ENCODE measurements at places on chromosomes 7 and 10. TPM values are rescaled to one million over a fixed set of nuclear protein-coding genes. Genes with fewer than 3 reads are reported as not detected.

- DNase-seq: no peak
Observed at GRCh38 chr7:134434701-134435100, 24.2 kb downstream of the AKR1B1 start.

DNA sequence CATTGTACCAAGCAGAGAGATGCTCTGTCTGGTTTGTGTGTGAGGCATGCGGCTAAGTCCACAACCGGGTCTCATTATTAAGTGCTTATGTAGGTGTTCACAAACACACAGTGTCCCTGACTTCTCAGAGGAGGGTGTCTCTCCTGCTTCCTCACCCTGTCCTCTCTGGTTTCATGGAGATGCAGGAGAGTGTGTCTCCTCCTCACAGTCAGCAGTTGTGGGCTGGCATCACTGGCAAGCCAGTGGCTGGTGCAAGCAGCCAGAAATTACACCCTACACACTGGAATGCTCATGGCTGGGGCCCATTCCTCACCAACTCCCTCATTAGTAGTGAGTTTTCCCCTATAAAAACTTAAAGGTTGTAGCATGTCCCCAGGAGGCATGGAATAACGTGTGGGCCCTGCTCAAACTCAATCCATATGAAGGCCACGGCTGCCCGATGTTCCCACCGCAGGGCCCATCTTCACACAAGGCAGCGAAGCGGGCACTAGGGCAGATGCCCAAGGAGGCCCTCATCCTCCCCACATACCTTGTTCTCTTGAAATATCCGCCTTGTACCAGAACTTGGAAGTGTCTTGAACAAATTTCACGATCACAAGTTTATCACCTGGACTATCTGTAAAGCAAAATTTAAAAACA lies 280.1 kb downstream of the TNS3 start:
- DNase-seq: no peak

The SMKR1 gene
- 1.1 TPM for total RNA-seq

GRCh38 chr10:60140651-60141632 lies 234.6 kb upstream of the CCDC6 start:
- DNase-seq: no peak

GRCh38 chr10:75723319-75723980 lies 292.0 kb downstream of the LRMDA start:
- no peak for DNase-seq

DNA sequence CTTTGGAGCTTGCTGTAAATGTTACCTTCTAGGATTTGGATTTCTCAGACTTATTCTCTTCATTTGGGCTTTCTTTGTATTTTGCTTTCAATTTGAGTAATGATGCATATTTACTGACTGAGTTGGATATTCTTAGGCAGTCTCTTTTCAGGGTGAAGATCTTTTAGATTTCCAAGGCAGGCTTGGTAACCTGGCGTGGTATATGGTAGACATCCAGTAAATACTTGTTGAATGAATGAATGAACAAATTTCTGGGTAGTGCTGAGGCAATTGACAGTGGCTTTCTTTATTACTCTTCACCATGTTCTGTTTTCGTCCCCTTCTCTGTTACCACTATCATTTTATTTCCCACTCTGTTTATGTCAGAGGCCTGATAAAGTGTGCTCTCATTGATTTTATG lies 27.1 kb downstream of the BBS9 start:
- DNase-seq: no peak

- no peak for DNase-seq
Observed at GRCh38 chr7:22430457-22430856, 69.5 kb downstream of the STEAP1B start.

GRCh38 chr10:117092386-117092785 lies 45.7 kb downstream of the VAX1 start:
- no peak for DNase-seq

DNA sequence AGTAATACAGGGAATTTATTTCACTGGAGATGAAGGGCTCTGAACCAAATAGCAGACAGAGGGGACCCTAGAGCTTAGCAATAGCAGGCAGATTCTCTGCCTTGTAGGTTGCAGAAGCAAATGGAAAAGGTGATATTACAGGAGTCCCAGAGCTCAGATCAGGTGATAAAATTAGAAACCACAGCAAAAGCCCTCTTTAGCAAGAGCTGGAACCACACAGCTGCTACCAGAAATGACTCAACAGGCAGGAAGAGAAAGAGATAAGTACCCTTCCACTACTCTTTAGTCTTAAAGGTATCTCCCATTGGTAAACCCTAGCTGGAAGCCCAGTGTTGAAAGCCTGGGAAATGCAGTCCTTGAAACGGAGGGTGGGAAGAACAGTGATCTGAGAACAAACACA lies 535.6 kb upstream of the GHITM start:
- no peak for DNase-seq
